ENCODE measurements at places on chromosomes 6 and 20.
A peak's percentile ranks its signal among the peaks of the same experiment; 100 is the strongest.

DNA sequence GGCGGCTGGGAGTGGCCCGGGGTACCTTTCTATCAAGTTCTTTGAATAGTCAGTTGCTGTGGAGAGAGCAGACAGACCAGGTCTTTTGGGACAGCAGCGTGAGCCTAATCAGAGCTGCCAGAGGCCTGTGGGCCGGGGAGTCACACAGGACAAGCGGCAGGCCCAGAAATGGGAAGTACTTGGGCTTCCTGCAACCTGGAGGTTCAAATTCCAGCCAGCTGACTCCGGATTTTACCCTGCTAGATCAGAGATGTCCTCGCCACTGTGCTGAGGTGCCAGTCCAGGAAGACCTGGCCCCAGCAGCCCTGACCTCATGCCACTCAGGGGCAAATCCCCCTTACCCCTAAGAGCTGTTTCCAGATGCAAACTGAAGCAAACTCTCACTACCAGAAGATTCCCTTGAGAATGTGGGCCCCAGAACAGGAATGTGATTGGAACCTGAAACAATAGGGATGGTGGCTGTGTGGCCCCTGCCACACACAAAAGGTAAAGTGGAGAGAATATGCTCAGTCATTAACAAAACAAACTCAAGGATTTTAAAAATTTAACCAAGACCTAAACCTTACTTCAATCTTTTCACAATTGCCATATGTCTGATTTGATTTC is 9.7 kb downstream of the BEND3 start:
- DNase-seq, result no peak

GRCh38 chr20:2022163-2022562 is 28.3 kb upstream of the PDYN start:
- DNase-seq, result no peak

- no peak for DNase-seq
These were observed 4.9 kb downstream of the VEGFA start for GRCh38 chr6:43774776-43775534.

DNA sequence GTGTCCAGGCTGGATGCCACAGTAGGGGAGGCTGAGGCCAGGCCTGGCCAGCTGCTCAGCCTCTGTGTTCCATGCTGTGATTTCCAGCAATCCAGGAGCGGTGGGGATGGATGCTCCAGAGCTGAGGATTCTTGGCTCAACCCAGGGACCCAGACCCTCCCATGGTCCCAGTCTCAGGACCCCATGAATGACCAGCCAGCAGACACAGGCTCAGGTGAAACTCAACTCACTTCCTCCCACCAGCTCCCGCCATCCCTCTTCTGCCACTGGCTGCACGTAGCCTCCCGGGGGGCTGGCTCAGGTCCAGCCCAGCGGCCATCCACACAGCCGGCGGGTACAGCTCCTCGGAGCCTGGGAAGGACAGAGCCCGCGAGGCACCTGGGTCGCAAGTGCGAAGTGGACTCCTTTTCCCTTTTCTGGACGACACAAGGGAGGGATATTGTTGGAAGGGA is 54.5 kb upstream of the DACT2 start:
- DNase-seq, result no peak

DNA sequence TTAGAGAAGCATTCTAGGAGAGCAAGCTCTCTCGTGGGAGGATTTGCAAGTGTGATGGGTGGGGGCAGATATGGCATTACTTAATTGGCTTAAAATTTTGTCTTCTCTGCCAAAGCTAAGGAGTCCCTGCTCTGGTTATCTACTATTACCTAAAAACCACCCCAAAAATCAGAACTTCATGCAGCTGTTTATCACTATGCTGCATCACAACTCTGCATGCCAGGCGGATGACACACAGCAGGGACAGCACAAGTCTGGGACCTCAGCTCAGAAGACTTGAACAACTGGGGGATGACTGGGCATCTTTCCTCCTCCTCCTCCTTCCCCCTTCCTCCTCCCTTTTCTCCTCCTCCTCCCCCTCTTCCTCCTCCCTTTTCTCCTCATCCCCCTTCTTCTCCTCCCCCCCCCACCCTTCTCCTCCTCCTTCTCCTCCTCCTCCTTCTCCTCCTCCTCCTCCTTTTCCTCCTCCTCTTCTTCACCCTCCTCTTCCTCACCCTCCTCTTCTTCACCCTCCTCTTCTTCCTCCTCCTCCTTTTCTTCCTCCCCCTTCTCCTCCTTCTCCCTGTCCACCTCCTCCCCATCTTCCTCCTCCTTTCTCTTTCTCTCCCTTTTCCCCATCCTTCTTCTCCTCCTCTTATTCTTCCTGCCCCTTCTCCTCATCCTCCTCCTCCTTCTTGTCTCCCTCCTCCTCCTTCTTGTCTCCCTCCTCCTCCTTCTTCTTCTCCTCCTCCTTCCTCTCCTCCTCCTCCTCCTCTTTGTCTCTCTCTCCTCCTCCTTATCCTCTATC is 218.6 kb upstream of the PMEPA1 start:
- DNase-seq, result peak; percentile 24

GRCh38 chr6:43936476-43936875 is 166.5 kb downstream of the VEGFA start:
- DNase-seq, result no peak

- DNase-seq, result peak; percentile 60
These were observed 57.2 kb upstream of the ARID1B start for GRCh38 chr6:156719720-156720563.
